ENCODE measurements at places on chromosomes 5 and 9.

DNA sequence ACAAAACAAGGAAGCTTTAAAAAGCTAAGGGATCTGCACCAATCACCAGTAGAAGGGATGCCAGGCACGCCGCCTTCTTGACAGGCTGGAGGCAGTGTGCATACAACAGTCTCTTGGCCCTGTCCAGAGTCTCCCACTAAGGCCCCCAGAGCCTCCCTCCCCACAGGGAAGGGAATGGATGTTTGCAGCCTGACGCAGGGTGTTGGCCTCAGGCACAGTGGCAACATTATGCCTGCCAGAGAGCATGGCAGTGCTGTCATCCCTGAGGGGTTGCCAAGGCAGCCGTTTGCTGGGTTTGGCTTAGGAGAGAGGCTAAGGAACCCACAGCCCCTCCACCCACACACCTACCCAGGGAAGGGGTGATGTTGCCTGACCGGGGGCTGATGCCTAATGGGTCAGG, 4.8 kb downstream of the HBEGF start:
- no peak for DNase-seq

GRCh38 chr9:74458832-74459231, 38.3 kb upstream of the RORB start:
- no peak for DNase-seq

DNA sequence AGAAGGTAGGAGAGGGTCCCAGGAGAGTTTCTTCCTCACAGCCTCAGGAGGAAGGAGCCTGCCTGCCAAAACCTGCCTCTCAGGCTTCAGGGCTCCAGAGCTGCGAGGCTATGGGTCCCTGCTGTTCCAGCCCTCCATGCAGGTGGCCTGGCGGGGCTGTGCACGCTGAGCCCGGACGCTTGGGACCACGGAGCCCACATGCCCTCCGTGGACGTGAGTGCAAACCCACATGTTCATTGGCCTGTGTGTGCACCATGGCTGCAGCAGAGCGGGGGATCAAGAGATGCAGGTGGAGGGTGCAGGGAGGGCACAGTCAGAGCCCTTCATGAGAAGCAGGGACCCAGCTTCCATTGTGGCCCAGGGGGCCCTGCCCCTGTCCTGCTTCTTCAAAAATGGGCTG, 287.3 kb downstream of the IRX2 start:
- no peak for DNase-seq

DNA sequence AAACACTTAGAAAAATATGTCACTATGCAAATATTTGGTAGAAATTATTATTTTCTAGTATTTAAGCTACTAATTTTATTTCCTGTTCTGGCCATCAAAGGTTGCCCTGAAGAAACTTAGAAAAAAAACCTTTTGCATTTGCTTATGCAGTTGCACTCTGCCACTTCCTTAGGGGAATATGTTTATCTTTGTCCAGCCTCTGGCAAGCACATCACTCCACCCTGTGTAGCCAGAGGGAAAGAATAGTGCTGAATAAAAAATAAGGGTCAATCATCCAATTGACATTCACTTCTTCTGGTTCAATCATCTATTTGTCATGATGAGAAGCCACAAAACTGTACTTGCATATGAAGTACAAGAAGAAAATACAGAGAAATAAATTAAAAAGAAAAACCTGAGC, 72.8 kb downstream of the CETN3 start:
- DNase-seq, result no peak

- DNase-seq, result no peak
Observed at GRCh38 chr5:76771705-76772405, 47.0 kb upstream of the F2RL1 start.

- no peak for DNase-seq
Observed at GRCh38 chr9:105969636-105970035, 275.3 kb downstream of the TMEM38B start.
